AG04449 (cell line): ENCODE measurements at places on chromosomes 5 and 9.

- DNase-seq = no peak
Observed at GRCh38 chr5:148860599-148860998, 34.2 kb downstream of the ADRB2 start.

- no peak for DNase-seq
Observed at GRCh38 chr5:77333451-77334123, 123.1 kb downstream of the PDE8B start.

DNA sequence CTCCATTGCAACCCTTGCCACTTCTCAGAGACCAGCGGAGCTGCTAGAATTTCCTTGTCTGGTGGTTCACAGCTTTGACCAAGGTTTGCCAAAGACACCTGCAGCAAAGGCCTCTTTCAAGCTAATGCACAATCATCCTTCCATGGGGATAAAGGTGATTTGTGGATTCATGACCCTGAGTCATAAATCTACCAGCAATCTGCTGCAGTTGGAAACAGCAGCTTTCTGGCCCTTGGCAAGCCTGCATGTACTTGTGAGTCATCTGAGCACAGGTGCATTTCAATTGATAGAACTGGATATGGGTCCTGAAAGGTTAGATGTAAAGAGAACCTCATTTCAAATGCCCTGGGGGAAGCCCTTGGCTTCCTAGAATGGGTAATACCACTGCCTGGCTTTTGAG lies 21.6 kb upstream of the TCF7 start:
- no peak for DNase-seq

DNA sequence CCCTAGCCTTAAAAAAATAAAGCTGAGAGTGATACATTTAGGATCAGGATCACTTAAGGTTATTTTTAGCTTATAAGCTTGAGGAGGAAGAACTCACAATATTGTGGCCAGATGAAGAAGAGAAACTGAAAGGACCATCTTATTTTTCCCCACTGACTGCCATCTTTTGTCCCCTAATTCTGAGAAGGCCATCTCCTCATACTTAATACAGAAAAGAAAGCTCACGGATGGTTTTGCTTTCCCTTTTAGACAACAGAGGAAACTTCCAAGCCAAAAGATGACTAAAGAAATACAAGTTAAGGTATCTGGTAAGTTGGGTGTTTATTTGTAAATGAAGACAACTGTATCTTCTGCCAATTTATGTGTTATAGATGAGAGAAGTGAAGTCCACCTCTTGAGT lies 36.4 kb downstream of the ERAP1 start:
- no peak for DNase-seq

GRCh38 chr5:122091936-122092600 lies 14.0 kb upstream of the LOX start:
- peak; percentile 77 for DNase-seq

DNA sequence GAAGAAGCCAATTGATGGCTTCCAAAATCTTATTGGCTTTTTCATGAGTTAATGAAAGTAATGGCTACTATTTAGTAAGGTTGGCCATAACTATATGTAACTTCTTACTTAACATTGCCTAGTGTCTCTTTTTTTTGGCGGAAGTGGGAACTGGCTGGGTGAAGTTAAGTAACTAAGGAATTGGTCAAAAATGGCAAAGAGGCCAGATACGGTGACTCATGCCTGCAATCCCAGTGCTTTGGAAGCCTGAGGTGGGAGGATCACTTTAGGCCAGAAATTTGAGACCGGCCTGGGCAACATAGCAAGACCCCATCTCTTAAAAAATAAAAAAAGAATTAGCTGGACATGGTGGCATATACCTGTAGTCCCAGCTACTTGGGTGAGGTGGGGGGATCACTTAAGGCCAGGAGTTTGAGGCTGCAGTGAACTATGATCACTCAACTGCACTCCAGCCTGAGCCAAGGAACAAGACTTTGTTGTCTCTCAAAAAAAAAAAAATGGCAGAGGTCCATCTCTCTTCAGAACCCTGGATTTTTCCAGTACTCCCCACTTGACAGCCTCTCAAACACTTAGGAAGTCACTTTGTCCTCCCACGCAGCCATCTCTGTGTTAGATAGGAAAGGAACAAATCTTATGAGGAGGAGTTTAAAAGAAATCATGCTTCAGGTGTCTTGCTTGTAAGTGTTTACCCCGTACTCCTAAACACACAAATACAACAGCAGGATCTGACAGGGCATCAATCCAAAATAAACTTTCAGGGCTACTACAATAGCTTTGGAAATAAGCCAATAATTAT lies 75.7 kb downstream of the TEK start:
- no peak for DNase-seq

GRCh38 chr5:138716456-138716924 lies 36.7 kb upstream of the CTNNA1 start:
- no peak for DNase-seq

- DNase-seq = no peak
Observed at GRCh38 chr9:105683688-105684275, 10.6 kb upstream of the TMEM38B start.

DNA sequence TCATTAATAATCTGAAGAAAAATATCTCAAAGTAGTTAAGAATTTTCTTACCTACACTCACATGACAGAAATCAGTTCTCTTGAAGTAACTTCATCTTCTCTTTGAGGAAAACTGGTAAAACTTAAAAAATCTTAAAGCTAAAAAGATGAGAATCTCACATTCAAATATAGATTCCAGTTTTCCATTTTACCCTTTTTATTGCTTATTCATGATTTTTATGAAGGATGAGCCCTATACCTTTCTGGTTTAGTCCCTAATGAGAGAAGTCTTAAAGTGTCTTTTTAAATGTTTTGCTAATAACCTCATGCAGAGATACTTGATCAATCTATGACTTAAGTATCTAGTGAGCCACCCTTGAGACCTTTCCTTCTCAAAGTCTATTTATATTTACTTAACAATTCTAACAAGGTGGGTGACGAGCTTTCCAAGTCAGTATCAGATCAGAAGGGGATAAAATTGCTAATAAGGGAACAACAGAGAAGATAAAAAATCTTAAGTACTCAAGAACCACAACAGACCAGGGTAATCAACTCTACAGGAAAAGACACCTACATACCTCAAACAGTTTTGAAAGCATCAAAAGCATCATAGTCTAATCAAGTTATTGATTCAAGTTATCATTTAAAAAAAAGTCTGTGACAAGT lies 2.6 kb downstream of the IARS1 start:
- no peak for DNase-seq

GRCh38 chr5:149719666-149720065 lies 10.4 kb upstream of the PPARGC1B start:
- no peak for DNase-seq

GRCh38 chr5:7094626-7095025 lies 301.3 kb upstream of the ADCY2 start:
- no peak for DNase-seq

DNA sequence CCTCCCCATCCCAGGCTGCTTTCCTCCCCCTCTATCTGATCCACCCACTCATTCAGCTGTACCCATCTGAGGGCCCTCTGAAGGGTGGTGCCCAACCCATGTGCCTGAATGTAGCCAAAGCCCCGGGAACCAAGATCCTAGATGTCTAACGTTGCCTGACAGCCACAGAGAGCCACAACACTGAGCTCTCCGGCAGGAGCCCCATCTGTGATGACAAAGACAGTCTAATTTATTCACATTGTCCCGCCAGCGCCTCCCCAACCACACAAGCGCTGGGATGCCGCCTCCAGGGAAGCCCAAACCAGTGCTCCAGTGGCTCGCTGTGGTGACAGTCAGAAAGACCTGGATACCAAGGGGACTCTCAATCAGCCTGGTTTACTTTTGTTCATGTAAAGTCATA lies 8.4 kb downstream of the IGFBPL1 start:
- DNase-seq = no peak

DNA sequence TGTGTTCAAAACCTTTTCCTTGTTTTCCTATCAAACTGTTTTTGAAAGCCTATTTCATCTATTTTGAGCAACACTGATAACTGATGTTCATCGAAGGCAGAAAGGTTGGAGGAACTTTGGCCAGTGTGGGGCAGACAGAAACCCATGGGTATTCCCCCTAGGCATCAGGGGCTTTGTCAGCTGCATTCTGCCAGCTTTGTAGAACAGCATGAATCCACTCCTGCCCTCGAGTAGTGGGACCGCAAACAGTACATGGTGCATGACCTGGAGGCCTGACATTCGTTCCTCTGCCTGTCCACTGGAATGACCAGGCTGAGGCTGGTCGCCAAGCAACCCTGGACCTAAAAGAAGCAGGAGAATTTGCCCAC lies 22.7 kb downstream of the ARHGAP26 start:
- no peak for DNase-seq

DNA sequence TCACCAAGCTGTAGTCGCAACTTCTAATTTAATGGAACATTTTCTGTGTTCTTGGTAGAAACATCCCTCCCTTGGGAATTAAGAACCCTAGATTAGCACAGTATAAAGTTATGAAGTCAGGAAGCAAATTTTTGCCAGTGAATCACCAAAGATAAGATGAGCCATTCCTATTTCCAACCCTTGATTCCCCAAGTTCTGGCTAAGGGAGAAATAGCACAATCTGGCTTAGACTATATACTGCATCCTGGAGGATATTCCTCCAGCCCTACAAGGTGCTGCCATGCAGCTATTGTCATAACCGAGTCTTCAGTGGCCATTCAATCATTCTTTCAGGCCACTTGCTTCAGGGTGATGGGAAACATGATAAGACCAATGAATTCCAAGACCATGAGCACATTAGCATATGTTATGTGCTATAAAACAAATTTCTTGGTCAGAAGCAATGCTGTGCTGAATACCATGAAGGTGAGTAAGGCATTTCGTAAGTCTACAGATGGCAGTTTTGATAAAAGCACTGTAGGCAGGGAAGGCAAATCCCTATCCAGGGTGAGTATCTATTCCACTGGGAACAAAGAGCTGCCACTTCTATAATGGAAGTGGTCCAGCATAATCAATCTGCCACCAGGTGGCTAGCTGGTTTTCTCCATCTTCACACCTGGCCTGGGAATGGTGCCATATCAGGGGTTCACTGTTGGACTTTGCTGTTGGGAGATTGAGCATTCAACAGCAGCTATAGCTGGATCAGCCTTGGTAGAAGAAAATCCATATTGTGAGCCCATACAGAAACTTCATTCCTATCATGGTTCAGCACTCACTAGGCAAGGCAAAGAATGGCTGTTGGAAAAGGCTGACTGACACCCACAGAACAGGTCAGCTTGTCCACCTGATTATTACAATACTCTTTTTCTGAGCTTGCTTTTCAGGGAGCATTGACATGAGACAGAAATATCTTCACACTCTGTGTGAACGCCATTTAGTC lies 19.6 kb upstream of the ARL15 start:
- peak; percentile 93 for DNase-seq

DNA sequence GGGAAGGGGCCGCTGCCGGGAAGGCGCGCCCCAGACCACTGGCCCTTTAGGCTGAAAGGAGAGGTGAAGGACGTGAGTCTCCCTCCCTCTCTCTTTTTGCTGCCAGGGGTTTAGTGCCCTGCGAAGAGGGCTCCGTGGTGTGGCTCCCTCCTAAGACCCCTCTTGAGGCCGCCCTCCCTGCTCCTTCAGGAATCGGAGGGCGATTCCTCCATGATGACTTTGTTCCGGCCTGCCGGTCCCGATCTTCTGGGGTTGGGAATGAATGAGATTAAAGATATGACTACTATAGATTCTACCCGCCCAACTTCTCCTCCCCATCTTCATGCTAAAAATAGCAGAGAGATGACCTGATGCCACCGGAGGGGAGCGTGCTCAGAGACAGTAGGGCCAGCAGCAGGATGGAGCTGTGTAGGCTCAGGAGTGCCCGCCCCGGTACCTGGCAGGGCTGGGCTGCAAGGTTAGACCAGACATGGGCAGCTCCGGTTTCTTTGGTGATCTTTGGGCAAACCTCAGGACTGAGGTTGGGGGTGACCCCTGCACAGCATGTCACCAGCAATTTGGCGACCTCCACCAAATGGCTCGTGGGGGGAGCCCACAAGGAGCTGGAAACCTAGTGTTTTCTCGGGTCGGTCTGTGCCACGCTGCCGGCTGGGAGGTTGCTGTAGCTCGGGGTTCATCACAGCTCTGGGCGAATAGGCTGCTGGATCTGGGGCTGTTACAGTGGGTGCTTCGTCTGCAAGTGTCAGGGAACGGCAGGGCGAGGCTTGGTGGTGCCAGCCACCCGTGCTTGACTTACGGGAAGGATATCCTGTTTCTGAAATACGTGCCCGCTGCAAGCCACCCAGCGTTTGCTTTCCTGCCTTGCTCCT lies 1.7 kb downstream of the OLFM1 start:
- DNase-seq = no peak

- DNase-seq = no peak
Observed at GRCh38 chr5:155389498-155389897, 375.9 kb downstream of the KIF4B start.

DNA sequence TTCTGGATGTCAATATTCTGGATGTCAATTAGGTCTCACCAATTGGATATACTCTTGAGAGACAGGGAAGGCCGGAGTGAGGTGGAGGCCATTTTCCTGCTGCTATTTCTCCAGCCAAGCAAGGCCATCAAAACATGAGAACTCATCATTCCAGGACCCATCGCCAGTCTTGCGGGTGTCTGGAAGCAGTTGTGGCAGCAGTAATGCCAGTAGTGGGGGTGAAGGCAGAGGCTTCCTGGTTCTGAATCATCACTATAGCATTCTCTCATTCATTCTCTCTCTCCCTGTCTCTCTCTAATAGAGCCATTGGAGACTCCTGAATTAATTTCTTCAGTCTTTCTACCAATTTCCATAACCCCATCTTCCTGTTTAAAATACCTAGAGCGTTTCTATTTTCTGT lies 71.8 kb downstream of the EGFLAM start:
- no peak for DNase-seq

- no peak for DNase-seq
Observed at GRCh38 chr9:122213589-122214413, 15.0 kb downstream of the LHX6 start.

GRCh38 chr9:92602413-92602812 lies 66.6 kb upstream of the ECM2 start:
- DNase-seq = no peak

- DNase-seq = no peak
Observed at GRCh38 chr5:170448221-170448620, 55.6 kb upstream of the KCNIP1 start.

DNA sequence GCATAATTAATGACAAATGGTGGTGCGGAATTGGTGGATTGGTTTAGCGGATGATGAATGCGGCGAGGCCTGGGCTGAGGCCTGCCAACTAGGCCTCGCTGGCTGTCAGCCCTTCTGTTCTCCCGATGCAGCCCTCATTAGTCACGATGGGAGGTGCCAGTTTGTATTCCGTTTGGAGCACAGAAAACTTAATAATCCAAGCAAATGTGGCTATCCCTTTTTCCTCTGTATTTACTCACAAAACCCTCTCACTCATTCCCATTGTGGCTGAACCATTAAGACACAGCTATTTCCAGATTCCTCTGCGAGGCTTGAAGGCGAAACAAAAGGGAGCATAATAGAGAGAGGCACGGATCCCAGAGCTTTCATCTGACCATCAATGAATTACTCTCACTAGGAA lies 114.3 kb downstream of the MVB12B start:
- DNase-seq = peak; percentile 9

DNA sequence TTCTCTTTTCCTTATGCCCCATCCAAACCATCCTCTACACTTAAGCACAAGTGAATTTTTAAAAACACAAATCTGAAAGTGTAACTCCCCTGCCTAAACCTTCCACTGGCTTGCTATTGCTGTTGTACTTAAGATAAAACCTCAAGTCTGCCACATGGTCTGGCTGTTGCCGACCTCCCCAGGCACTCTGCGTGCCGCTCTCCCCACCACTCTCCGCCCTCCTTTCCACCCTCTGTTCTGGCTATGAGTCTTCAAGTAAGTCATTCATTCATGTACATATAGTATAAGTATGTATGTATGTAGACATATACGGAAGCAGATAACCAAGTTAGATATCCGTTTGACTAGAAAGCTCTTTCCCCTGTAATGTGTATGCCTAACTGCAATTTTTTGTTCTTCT lies 94.7 kb upstream of the ANKRD55 start:
- DNase-seq = no peak
